ENCODE measurements at places on chromosomes 16 and 17.

- DNase-seq, result no peak
These were observed 94.1 kb upstream of the XYLT1 start for GRCh38 chr16:17564856-17565255.

DNA sequence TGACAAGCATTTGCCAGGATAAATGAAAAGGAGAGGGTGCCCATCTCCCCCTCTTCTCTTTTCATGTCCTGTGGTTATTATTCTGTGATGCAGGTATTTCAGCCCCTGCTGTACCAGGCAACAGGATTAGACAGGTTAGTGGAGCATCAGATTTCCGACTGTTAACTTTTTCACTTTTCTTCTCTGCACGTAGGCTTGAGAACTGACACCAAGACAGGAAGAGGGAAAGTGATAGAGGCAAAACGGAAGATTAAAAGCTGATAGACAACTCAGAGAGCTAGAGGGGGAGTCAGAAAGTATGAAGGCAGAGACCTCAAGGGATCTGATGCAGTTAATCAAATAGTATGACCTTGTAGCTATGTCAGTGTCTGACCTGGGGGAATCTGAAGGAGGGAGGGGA, 132.8 kb downstream of the SOX9 start:
- DNase-seq, result no peak

DNA sequence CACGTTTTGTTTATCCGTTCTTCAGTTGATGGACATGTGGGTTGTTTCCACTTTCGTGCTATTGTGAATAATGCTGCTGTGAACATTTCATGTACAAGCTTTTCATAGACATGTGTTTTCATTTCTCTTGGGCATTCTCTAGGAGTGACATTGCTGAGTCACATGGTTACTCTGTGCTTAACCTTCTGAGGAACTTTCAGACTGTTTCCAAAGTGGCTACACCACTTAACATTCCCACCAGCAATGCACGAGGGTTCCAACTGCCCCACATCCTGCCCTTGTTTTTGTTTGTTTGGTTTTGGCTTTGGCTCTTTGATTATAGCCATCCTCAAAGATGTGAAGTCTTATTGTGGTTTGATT, 14.2 kb upstream of the PEMT start:
- no peak for DNase-seq

DNA sequence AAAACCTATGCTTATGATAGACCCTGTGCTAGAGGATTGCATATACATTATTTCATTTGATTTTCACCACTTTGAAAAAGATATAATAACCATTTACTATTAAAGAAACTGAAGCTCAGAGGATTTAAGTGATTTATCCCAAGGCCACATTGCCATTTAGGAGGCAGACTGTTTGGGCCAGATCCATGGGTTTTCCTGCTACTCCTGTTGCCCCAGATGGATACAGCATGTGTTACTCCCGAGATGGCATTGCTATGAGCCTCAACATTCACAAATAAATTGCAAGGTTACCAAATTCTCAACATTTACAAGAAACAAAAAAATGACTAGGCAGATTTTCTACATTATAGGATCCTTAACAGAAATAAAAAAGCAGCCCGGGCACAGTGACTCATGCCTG, 322.1 kb upstream of the SOX9 start:
- no peak for DNase-seq

- no peak for DNase-seq
These were observed 78.3 kb downstream of the TMEM100 start for GRCh38 chr17:55644346-55644745.

Measured in NCI-H510A treated with DMSO at 0.1 percent for 48 hours (cell line).